Breast epithelium (tissue), 4 donors: ENCODE measurements at places on chromosomes 1 and 21.

- no peaks in the 10 kb centered on the region for H3K27me3 ChIP-seq
- H3K4me3 ChIP-seq = no peak overlapping the region
- DNase-seq = no peak
- H3K36me3 ChIP-seq = no peaks in the 10 kb centered on the region
- H3K27ac ChIP-seq = no peak overlapping the region
Measured at GRCh38 chr1:210301615-210302000, 27.1 kb upstream of the HHAT start.

GRCh38 chr1:3053986-3054385, 15.0 kb upstream of the PRDM16 start:
- H3K4me1 ChIP-seq = no peaks in the 10 kb centered on the region
- H3K27me3 ChIP-seq = peaks cover 65% of the 10 kb centered on the region
- peak; percentile 20 for DNase-seq
- no peak overlapping the region for H3K4me3 ChIP-seq
- H3K36me3 ChIP-seq = no peaks in the 10 kb centered on the region
- H3K27ac ChIP-seq = no peak overlapping the region

GRCh38 chr1:43034778-43035177, 76.1 kb upstream of the SLC2A1 start:
- H3K27ac ChIP-seq = no peak overlapping the region
- no peak overlapping the region for H3K4me3 ChIP-seq
- H3K27me3 ChIP-seq = no peaks in the 10 kb centered on the region
- no peaks in the 10 kb centered on the region for H3K36me3 ChIP-seq
- DNase-seq = no peak

GRCh38 chr1:116495535-116495934, 75.3 kb downstream of the CD58 start:
- no peaks in the 10 kb centered on the region for H3K36me3 ChIP-seq
- H3K27ac ChIP-seq = peak overlapping the region; percentile 2
- H3K4me3 ChIP-seq = no peak overlapping the region

DNA sequence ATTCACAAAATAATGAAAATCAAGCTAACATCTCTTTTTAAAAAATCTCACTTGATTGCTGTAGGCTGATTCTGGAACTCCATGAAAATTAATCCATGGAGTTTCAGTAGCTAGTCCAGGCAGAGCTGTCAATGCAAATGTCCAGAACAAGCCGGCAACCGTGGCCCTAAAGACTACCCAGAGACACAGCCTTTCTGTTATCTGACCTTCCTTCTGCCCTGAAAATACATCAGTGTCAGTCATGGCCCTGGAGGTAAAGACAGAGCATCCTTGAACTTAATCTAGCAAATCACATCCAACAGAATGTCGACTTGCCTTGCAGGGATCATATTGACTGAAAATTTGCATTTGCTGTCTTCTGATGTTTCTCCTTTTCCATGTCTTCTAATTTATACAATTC, 887.4 kb upstream of the B3GALT2 start:
- H3K36me3 ChIP-seq = no peaks in the 10 kb centered on the region
- no peak for DNase-seq
- H3K4me1 ChIP-seq = no peaks in the 10 kb centered on the region
- H3K4me3 ChIP-seq = no peak overlapping the region

- no peak for DNase-seq
- H3K4me1 ChIP-seq = peaks cover 1% of the 10 kb centered on the region
- H3K27me3 ChIP-seq = no peaks in the 10 kb centered on the region
- no peaks in the 10 kb centered on the region for H3K36me3 ChIP-seq
Measured at GRCh38 chr1:54390655-54391054, 15.5 kb downstream of the SSBP3 start.

GRCh38 chr21:21373969-21374368, 375.8 kb downstream of the NCAM2 start:
- no peaks in the 10 kb centered on the region for H3K4me1 ChIP-seq
- H3K36me3 ChIP-seq = no peaks in the 10 kb centered on the region
- no peak overlapping the region for H3K27ac ChIP-seq
- no peak overlapping the region for H3K4me3 ChIP-seq

GRCh38 chr1:184624051-184624450, 130.6 kb downstream of the EDEM3 start:
- peaks cover 13% of the 10 kb centered on the region for H3K4me1 ChIP-seq
- peak overlapping the region; percentile 94 for H3K27ac ChIP-seq
- H3K36me3 ChIP-seq = no peaks in the 10 kb centered on the region
- DNase-seq = peak; percentile 65

DNA sequence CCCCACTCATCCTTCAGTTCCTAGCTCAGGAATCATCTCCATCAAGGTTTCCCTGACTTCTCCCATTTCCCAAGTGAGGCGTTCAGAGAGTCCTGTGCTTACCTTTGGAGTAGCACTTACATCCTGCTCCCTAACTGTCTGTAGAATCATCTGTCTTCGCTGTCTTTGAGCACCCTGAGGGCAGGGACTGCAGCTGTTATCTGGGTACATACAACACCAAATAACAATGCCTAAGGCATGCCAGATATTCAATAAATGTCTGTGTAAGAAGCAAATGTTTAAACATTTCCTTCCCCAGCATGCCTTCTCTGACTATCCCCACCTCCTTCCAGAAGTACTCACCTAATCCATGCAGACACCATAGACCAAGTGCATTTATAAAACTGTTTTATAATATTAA, 65.4 kb downstream of the JAK1 start:
- H3K36me3 ChIP-seq = no peaks in the 10 kb centered on the region
- H3K27me3 ChIP-seq = no peaks in the 10 kb centered on the region
- no peak overlapping the region for H3K4me3 ChIP-seq
- DNase-seq = no peak
- no peak overlapping the region for H3K27ac ChIP-seq

GRCh38 chr1:158119976-158120653, 60.6 kb upstream of the CD1D start:
- no peaks in the 10 kb centered on the region for H3K4me1 ChIP-seq
- DNase-seq = no peak
- no peaks in the 10 kb centered on the region for H3K27me3 ChIP-seq
- H3K4me3 ChIP-seq = no peak overlapping the region
- no peaks in the 10 kb centered on the region for H3K36me3 ChIP-seq

- H3K27ac ChIP-seq = no peak overlapping the region
- no peaks in the 10 kb centered on the region for H3K27me3 ChIP-seq
- DNase-seq = peak; percentile 23
- H3K4me3 ChIP-seq = no peak overlapping the region
- no peaks in the 10 kb centered on the region for H3K4me1 ChIP-seq
Measured at GRCh38 chr1:20279509-20279908, 11.2 kb upstream of the VWA5B1 start.
